GM12864 (cell line): ENCODE measurements at places on chromosomes 16 and 17.
A peak's percentile ranks its signal among the peaks of the same experiment; 100 is the strongest.

- no peak for DNase-seq
Observed at GRCh38 chr17:41868568-41868967, 3.3 kb upstream of the KLHL11 start.

GRCh38 chr16:50737420-50737959 lies 4.4 kb upstream of the CYLD start:
- no peak for DNase-seq

DNA sequence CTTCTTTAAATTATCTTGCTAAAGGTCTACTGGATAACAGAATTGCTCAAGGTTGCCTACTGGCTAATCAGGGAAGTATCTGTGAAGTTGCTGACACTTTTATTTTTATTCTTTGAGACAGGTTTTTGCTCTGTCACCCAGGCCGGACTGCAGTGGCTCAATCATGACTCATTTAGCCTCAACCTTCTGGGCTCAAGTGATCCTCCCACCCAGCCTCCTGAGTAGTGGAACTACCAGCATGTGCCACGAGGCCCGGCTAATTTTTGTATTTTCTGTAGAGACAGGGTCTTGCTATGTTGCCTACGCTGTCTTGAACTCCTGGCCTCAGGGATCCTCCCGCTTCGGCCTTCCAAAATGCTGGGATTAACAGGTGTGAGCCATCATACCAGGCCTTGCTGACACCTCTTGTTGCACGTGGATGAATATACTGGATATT lies 43.1 kb downstream of the GLG1 start:
- DNase-seq, result no peak

GRCh38 chr16:75341564-75342307 lies 90.3 kb upstream of the BCAR1 start:
- no peak for DNase-seq

DNA sequence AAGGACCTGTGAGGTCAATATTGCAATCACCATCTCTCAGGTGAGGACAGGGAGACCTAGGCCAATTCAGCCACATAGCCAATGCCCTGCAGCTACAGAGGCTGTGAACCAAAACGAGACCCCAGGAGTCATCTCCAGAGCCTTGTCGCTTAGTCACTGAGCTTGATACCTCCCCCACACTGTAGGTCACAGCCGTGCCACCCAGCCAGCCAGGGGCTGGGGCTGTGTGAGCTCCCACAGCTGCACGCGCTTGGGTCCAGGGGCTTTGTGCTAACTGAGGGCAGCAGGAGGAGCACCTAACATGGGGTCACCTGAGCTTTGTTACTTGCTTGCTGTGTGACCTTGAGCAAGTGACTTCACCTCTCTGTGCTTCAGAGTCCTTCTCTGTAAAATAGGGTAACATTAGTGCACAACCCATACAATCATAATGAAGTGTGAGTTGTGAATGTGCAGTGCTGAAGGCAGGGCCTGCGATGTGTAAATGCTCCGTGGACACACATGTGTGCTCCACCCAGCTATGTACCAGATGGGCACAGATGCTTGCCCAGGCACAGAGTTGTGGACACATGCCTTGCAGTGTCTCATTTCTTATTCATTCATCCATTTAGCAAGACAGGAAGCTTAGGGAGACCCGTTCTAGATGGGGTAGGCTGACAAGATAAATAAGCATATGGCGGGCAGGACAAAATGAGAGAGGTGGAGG lies 25.9 kb downstream of the SBK1 start:
- no peak for DNase-seq

- no peak for DNase-seq
Observed at GRCh38 chr16:363766-364490, 6.4 kb downstream of the MRPL28 start.

DNA sequence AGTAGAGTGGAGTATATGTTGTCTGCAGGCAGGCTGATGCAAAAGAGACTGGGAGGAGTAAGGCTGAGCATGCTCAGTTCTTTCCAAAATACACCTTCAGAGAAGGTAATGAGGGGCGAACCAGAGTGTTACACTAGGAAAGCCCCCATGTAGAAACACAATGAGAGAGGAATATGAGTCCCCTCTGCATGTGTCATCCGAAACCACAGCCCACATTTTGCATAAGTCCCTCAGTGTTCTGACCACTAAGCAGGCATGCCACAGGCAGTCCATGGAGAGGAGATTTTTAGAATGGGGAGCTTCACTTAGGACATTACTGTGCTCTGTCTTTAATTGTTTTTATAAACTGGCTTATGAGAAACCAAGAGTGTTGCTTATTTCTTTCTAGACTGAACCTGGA lies 32.0 kb downstream of the SLC6A2 start:
- DNase-seq, result no peak

- peak; percentile 92 for DNase-seq
Observed at GRCh38 chr17:44199553-44200477, at the start of gene ATXN7L3. Gene ATXN7L3, minus strand, starts transcription at chr17:44199884. Its CDS starts 1,814 bp downstream, at chr17:44198070.

- DNase-seq, result peak; percentile 53
Observed at GRCh38 chr17:43389046-43389947, 9.5 kb upstream of the ARL4D start.

DNA sequence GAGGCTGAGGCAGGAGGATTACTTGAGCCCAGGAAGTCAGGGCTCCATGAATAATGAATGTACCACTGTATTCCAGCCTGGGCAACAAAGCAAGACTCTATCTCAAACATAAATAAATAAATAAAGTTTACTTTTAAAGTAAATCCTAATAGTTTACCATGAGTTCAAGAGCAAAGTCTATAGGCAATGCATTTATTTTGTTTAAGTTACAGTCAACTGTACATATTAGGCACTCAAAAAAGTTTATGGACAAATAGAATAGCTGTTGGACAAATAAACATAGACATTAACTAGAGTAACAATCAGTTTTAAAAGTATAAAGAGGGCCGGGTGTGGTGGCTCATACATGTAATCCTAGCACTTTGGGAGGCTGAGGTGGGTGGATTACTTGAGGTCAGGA lies 3.7 kb upstream of the AARSD1 start:
- no peak for DNase-seq

DNA sequence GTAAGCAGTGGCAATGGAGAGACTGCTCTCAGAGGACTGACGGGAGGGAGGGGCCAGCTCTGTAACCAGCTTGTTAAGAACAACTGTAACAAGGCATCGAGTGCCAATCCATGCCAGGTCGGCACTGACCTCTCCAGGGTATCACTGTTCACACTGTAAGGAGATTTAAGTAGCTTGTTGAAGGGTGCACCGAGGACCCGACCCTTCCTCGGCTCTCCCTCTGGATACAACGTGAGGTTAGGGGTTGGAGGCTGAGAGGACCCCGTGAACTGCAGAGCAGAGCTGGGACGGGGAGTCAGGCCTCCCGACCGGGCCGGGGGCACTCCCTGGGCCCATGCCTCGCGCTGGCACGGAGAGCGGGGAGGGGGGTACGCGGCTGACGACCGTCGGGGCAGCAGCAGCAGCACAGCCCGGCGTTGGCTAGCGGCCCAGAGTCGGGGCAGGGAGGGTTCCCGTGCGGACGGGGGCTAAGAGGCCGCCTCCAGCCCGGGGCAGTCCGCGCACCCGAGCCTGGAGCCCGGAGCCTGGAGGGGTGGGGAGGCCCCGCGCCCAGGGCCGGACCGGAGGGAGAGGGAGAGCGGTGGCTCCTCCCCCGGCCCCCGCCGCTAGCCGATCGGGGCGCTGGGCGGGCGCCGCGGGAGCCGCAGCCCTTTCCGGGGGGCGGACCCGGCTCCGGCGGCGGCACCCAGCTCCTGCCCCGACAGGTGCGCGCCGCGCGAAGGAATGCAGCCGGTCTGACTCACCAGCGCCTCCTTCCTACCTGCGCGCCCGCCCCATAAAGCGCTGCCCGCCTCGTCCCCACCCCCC lies at the start of gene ITGB4:
Gene ITGB4 (plus strand): TSS at position 804 of the 807 bp plus-strand sequence. CDS start 3,245 bp downstream, outside the sequence.
- DNase-seq, result no peak

DNA sequence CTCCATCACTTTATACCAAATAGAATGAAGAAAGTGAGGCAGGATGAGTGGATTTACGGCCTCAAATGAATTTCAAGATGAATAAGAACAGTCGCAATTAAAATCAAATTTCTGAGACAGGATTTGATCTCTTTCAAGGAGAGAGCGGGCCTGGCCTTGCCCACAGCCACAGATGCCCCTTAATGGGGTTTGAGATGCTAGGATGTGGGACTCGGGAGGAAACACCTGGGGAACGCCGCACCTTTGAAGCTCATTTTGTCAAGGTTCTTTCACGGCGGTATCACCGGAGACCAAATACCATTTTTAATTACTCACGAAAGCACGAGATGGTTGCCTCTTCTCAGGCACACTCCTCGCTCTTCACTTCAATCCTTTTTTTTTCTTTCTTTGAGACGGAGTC lies 178.1 kb upstream of the SDK2 start:
- DNase-seq, result no peak
